ENCODE measurements at places on chromosomes 12 and 14.

DNA sequence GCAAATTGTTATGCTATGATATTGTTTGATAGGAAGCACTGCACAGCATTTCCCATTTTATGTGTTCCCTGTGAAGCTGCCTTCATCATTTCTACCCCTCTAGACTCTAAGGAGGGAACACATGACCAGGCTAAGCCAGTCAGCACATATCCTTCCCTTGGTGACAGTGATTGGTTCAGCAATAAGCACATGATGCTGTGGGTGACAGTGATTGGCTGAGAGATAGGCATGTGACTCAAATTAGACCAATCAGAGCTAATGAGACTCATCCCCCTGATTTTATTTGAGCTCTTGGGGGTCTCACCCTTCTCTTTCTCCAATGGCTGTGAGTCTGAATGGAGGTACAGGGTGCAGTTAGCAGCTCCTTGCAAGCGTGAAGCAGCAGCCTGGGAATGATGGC is 195.2 kb downstream of the NUAK1 start:
- DNase-seq: no peak

GRCh38 chr14:56886471-56887062 is 76.3 kb upstream of the OTX2 start:
- no peak for DNase-seq

DNA sequence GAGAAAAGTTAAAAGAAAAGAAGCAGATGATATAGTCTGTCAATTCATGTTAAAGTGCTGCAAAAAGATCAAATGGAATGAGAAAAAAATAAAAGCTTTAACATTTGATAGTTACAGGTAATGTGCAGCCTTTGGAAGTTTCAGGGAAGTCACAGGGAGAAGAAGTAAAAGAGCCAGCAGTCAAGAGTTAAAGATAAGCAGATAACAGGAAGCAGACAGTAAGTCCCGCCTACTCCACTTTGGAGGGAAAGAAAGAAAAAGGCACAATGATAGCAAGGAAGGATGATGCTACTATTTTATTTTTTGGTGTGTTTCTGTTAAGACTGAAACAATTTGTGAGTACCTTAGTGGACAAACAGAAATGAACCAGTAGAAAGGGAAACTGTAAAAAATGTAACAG is 111.1 kb upstream of the KRR1 start:
- no peak for DNase-seq

GRCh38 chr12:40436564-40436963 is 211.8 kb downstream of the LRRK2 start:
- no peak for DNase-seq

DNA sequence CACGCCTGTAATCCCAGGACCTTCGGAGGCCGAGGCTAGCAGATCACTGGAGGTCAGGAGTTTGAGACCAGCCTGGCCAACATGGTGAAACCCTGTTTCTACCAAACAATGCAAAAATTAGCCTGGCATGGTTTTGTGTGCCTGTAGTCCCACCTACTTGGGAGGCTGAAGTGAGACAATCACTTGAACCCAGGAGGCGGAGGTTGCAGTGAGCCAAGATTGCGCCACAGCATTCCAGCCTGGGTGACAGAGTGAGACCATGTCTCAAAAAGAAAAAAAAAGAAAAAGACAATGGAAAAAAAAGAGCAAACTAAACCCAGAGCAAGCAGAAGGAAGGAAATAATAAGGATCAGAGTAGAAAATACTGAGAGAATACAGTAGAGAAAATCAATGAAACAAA is 5.4 kb downstream of the CHURC1 start:
- DNase-seq: no peak

DNA sequence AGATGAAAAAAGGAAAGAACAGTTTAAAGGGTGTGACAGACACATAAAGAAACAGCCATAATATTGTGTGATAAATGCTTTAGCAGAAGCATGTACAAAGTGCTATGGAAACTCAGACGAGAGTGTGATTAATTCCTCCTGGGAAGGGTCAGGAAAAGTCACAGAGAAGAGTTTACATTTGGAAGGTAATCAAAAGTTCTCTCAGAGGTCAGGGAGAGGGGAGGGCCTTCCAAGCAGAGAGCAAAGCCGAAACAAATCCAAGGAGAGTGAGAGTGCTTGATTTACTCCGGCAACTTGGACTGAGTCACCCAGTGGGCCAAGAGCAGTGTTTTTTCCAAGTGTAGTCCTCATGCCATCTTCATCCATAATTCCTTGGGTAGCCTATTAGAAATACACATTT is 108.3 kb downstream of the IGF1 start:
- no peak for DNase-seq
